ENCODE measurements at places on chromosomes 2 and 18. TPM values are rescaled to one million over a fixed set of nuclear protein-coding genes. Genes with fewer than 3 reads are reported as not detected.

Gene IL36G
- total RNA-seq, result not detected

Gene CDH7
- total RNA-seq, result not detected

DNA sequence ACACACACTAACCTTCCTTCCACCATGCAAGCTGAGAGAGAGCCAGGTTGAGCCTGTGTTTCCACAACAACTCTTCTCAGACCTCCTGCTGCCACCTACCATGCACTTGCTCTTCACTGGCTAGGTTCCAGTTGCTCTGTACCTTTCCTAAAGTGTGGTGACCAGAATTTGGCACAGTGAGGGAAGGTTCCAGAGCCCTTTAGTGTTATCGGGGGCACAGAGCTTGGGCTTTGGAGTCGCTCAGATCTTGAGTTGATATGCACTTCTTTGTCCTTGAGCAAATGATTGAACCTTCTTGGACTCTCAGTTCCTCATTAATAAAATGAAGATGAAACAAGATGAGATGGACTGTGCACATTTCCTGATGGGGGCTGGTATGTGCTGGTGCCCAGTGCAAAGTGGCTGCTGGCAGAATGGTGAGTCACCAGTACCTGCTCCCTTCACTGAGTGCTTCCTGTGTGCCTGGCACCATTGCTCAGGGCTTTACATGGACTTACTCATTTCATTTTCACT, 47.1 kb downstream of the NEDD4L start:
- DNase-seq, result peak; percentile 77

DNA sequence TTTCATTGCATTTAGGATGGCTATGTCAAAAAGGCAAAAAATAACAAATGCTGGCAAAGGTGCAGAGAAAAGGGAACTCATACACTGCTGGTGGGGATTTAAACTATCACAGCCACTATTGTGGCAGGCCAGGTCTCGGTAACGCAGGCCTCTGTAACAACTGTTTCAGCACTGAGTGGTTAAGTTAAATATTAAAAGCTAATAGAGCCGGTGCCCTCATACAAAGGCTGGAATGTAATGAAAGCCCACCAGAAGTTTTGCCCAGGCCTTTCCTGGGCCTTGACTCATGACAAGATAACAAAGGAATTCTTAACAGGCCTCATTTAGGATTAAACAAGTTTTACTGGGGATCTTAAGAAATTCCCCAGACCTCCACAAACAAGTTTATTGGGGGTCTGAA, 10.7 kb downstream of the MERTK start:
- DNase-seq, result no peak

DNA sequence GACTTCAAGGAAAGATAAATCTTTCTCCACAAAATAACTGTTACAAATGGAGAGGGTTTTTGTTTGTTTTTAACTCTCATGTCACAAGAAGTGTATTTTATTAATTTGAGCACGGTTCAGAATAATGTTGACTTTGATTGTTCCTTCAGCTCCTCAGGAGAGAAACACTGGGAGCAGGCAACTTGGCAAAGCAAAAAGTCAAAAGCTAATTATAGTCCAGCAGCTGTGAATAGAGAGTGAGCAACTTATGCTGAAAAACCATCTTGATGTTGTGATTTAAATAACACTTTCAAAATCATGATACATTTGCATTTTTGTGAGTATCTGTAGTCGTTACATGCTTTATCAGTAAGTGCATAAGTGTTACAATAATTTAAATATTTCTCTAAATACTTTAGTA, 37.5 kb upstream of the TTN start:
- DNase-seq, result no peak

Measured in mammary epithelial cell (primary cell).